ENCODE measurements at places on chromosomes 16 and 17.

DNA sequence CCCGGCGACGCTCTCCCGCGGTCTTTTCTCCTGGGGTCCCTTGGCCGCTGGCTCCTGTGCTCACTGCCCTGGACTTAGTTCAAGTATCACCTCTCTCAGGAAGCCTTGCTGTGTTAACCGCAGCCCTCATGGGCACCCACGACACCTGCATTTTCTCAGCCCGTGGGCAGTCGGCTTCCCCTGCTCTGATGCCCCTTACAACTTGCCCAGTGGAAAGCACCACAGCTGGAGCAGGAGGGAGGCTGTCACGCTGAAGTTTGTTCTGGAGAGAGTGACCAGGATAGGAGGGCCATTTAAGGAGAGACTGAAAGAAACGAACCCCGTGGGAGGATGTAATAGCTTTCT is 395 bp downstream of the STXBP4 start:
- no peak for DNase-seq

DNA sequence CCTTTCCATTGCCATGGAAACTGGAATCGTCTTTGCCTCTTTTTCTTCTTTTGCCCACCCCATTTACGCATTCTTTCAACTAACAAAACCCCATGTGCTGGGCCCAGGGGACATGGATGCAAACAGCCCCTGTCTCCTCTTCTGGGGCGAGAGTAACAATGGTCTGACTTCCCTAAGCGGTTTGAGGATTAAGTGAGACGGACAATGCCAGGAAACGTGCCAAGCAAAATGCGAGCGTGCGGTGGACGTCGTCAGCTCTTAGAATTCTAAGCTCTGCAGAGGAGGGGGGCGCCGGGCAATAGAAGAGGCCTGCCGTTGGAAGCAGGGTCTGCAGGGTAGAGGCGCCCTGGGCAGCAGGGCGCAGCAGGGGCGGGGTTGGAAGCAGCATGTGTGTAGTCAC is 42.4 kb upstream of the JPH3 start:
- DNase-seq = no peak

GRCh38 chr16:1500465-1501150 is 7.4 kb downstream of the TELO2 start:
- no peak for DNase-seq

DNA sequence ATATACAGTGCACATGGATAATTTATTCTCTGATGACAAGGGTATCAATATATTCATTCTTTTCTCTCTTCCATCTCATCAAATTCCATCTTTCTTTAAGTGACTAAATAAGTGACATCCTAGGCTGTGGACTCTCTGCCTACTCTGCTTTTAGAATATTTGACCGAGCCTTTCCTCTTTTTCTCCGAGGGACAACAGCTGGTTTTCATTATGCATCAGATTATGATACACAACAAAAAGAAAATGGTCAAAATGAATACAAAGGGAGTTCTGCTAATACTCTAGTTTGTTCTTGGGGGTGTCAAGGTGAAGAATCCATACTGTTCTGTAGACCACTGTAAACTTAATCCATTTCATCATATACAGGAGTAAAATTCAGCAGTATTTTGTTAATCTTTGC is 942.6 kb downstream of the KCNJ2 start:
- DNase-seq = no peak

GRCh38 chr17:5500247-5500588 is 13.9 kb downstream of the MIS12 start:
- no peak for DNase-seq

- no peak for DNase-seq
These were observed 108.5 kb upstream of the CHMP6 start for GRCh38 chr17:80882926-80883685.

DNA sequence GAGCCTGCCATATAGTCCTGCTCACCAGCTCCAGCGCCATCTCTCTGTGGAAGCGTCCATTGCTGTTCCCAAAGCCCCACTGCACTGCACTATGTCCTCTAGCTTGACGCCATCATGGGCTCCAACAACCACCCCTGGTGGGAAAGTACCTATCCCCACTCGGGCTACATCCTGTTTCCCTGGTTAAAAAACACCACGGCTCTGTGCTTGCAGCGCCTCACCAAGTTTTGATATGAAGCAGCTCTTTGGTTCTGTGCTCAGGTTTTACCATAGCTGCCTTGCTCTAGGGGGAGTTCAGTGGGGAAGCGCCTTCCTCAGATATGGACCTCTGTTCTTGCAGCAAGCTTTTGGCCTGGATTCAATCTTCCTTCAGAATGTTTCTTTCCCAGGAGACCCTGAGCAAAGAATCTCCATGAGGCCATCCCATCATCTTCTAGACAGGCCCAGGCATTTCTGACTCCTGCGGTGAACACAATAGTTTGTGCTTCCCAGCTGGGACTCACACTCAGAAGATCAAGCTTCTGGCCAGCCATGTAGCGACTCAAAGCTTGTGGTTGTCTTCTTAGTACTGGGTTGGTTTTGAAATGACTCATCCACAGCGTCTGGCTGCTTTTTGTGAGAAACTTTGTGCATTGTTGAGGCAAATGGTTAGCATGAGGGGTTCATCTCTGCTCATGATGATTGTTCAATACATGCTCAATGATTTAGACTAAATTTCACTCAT is 39.5 kb downstream of the DYNLRB2 start:
- DNase-seq = no peak

GRCh38 chr16:57379579-57379978 is 7.3 kb downstream of the CX3CL1 start:
- no peak for DNase-seq

DNA sequence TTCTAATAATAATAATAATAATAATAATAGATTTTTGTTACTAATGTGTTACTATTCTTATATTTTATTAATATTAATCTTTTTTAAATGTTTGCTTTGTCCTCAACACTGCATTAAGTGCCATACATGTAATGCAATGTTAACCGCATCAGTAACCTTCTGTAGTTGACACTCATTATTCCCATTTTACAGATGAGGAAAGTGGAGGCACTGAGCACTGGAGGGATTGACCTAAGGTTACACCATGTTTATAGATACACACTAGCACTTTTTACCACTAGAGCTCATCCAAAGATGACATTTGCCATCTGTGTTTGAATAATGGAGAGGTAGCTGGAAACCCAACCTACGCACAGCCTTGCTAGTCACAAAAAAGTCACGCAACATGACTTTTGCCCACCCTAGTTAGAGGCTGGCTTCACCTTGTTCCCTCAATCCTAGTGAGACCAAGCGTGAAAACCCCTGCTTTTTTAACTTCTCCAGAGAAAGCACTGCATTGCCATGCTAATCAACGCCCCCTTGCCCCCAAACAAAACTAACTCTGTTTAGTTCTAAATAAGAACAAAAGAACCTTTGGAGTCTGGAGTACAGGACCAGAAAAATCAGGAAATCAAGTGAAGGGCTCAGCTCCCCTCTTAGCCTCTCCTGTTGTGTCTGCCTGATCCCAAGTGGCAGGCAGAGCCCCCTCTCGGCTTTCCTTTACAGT is 2.3 kb downstream of the ARSG start:
- no peak for DNase-seq

GRCh38 chr16:27447301-27447700 is 45.3 kb downstream of the IL21R start:
- DNase-seq = no peak

DNA sequence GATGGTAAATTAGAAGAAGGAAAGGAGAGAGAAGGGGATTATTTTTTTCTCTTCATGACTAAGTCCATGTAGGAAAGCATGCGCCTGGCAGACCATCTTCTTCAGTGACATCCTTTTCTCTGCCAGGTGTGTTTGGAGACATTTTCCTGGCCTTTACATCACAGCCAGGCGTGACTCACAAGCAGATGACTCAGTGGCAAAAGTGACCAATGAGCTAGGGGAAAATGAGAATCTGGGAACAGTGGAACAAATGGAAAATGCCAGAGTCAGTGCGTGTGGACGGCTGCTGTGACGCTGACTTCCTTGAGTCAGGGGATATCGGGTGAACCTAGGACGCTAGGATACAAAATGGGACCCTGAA is 9.4 kb downstream of the KIAA0513 start:
- DNase-seq = no peak

DNA sequence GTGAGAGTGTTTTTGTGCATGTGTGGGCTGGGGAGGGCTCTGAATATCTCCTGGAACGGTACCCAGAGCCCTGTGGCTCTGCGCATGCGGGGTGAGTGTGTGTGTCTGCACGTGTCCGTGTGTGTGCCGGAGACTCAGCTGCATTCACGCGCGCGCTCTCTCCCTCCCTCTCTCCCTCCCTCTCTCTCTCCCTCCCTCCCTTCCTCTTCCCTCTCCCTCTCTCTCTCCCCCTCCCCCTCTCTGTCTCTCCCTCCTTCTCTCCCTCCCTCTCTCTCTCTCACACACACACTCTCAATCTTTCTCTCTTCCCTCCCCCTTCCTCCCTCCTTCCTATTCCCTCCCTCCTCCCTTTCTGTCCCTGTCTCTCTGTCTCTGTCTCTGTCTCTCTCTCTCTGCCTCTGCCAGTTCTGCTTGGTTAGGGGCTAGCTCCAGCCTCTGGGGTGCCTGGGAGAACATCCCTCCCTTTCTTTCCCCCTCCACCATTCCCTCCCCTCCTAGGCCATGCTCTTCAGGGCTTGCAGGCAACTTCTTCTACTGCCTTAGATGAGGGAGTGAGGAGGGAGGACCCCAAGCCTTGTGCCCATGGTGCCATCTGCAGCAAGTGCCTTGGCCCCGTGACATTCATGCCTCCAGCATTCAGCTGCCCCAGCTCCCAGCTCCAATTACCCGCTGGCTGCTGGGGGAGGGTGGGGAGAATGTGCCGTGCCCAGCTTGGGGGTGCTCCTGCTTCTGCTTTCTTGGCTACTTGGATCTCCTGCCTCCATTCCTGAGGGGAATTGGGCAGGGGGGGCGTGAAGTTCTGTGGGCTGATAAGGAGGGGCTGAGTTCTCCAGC is 6.4 kb downstream of the THRA start:
- DNase-seq = peak; percentile 45

DNA sequence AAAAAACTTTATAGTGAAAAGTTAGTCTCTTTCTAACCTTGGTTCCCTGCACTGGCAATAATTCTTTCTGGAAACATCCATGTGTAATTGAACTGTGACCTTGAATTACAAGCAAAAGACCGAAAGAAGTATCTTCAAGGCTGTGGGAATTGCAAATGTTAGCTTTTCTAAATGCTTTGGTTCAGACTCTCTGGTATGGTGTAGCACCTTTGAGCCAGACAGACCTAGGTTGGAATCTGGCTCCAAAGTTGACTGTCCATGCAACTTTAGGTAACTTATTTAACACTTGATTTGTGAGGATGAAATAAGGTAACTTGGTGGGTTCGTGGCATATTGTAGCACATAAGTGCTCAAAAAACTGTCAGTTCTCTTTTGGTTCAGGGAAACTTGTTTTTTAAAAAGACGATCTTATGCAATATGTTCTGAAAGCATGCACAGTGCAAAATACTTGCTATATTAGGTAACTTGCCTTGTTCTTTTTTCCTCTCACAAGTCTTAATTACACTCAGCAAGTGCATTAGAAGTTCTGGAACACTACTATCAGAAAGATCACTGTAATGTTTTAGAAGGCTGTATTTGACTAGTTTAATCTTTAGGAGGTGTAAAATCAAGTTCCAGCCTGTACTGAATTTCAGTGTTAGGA is 46.3 kb downstream of the TANGO6 start:
- no peak for DNase-seq

GRCh38 chr16:81864646-81865382 is 85.7 kb downstream of the PLCG2 start:
- DNase-seq = no peak

DNA sequence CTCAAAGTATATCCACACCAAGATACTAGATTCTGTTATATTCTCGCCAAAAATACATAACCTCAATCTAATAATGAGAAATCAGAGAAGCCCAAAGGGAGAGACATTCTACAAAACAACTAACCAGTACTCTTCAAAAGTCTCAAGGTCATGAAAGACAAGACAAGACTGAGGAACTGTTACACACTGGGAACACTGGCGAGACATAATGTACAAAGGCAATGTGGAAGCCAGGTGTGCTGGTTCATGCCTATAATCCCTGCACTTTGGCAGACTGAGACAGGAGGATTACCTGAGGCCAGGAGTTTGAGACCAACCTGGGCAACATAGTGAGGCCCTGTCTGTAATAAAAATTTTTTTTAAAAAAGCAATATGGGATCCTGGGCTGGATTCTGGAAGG is 85.9 kb downstream of the SPAG9 start:
- no peak for DNase-seq

- DNase-seq = no peak
These were observed 128.9 kb upstream of the GOT2 start for GRCh38 chr16:58863042-58863441.

DNA sequence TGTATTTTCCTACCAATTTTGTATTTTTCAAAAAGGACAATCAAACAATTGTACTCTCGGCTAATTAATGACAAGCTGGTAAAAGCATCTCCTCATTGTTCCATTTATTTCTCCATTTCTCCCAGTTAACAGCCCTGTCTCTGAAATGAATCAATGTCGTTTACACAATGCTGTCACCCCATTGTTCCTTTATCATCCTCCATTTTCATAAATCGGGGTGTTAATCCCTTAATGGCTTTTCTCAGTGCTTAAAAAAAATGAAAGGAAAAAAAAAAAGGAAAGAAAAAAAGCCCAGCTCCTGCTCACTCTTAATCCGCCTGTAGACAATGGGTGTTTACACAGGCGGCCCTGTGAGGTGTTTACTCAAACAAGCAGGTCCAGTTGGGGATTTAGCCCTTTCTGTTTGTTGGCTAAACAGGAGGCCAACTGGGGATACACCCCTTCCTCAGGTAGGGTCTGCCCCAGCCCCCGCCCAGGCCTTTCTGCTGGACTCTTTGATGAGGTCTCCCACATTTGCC is 86.8 kb upstream of the SALL1 start:
- DNase-seq = no peak

DNA sequence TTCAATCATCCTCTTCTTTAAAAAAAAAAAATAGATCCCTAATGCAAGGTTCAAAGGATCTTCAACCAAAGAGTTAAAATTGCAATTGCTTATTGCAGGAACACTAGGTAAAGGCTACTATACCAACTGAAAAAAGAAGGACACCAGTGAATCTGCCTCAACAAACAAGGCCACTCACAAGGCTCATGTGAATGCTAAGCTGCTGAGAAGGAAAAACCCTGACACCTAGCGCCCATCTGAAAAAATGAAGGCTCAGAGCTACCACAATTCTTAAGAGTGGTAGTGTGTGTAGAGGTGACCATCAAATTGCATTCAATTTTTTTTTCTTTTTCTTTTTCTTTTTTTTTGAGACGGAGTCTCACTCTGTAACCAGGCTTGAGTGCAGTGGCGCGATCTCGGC is 201.6 kb upstream of the C17orf78 start:
- DNase-seq = no peak

- no peak for DNase-seq
These were observed 135.1 kb downstream of the CDH13 start for GRCh38 chr16:82761858-82762257.

DNA sequence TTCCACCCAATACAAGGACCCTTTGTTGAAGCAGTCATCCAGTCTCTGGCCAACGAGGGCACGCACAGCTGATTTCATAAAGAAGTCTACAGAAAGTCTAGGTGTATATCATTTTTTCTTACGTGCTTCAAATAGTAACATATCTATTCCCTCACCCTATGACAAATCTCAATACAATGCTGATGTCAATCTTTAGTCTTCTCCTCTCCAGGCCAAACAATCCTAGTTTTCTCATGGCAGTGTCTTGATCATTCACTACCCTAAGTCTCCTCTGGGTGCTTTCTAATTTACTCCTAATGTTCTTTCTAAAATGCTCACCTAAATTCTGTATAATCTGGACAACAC is 92.6 kb downstream of the CACNG1 start:
- no peak for DNase-seq

GRCh38 chr17:74466828-74467184 is 372 bp downstream of the CD300A start:
- no peak for DNase-seq
